Naive thymus-derived CD4-positive, alpha-beta T cell (primary cell): ENCODE measurements at places on chromosomes 4 and X. TPM values are rescaled to one million over a fixed set of nuclear protein-coding genes. Genes with fewer than 3 reads are reported as not detected.

DNA sequence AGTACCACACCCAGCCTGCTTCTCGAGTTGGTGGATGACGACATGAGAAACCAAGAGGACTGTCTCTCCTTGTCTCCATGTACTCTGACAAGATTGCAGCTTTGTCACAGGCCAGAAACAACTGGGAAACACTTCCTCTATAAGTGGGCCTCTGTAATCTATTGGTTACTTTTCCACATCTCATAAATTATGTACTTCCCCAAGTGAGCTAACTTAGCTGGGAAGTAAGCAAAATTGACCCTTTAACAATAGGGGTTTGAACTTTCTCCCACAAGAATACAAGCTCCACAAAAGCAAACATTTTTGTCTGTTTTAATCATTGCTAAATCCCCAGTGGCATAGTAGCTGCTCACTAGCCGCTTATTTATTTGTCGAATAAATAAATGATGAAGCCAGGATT, 14.1 kb upstream of the USO1 start:
- H3K4me1 ChIP-seq: no peaks in the 10 kb centered on the region
- no peak for DNase-seq
- no peak overlapping the region for H3K4me3 ChIP-seq

- H3K27ac ChIP-seq: no peak overlapping the region
- H3K4me3 ChIP-seq: no peak overlapping the region
- no peaks in the 10 kb centered on the region for H3K4me1 ChIP-seq
- H3K36me3 ChIP-seq: no peaks in the 10 kb centered on the region
- DNase-seq: no peak
These were observed 213.4 kb upstream of the LNX1 start for GRCh38 chr4:53804719-53805118.

DNA sequence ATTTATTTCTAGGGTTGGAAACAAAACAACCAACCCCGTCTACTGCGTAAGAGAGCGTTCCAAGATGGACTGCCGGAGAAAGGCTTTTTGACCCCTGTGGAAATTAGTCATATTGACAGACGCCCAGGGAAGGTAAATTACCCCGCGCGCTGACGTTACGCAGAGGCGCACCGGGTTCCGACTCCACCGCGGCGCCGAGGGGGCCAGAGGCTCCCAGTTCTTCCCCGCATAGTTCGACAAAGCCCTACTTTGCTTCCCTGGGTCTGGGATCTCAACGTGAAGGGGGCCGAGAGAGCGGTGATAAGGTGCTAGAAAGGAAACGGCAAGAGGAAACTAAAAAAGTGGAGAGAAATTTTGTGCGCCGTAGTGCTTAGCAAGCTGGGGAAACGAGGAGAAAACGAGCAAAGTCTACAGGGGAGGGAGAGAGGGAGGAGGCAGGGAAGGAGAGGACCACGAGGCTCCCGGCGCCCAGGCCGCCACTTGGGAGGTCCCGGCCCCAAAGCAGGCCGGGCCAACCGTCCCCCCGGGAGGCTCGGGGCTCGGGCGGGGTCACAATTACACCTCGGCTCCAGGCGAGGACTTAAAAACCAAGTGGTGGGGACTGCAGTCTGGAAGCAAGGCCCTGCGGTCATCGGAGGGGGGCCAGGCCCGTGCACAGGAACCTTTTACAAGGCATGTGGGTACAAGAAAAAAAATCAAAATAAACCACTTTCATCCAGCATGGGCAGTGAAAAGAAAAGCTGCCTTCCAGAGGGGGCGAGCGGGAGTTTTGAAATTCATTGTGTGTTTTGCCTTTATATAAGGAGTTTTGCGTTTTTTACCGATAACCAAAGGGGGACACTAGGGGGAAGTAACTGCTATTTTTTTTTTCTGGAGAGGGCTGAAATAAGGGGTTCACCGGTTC, 13.2 kb downstream of the HAND2 start:
- H3K4me1 ChIP-seq: peaks cover 1% of the 10 kb centered on the region
- DNase-seq: no peak
- H3K4me3 ChIP-seq: no peak overlapping the region
- H3K36me3 ChIP-seq: no peaks in the 10 kb centered on the region

DNA sequence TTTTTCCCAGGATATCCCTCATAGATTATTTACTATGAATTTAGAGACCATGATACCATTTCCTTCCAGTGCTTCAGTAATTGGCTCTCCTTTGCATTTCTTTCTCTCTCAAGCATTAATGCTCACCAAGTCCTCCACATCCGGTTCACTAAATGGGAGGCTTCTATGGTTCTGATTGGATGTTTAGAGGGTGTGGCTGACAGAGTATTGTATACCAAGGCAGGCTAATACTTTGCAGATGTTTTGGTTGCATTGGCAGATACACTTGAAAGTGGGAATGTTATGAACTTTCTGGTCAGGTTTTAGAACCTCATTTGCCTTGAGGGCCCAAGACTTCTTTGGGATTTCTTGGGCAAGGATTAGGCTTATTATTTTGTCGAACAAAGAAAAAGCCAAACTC, 24.2 kb downstream of the CBLL2 start:
- no peaks in the 10 kb centered on the region for H3K4me1 ChIP-seq
- H3K4me3 ChIP-seq: no peak overlapping the region
- DNase-seq: no peak
- H3K27ac ChIP-seq: no peak overlapping the region
- no peaks in the 10 kb centered on the region for H3K27me3 ChIP-seq

- no peaks in the 10 kb centered on the region for H3K27me3 ChIP-seq
- no peaks in the 10 kb centered on the region for H3K4me1 ChIP-seq
- DNase-seq: no peak
- no peaks in the 10 kb centered on the region for H3K36me3 ChIP-seq
- H3K27ac ChIP-seq: no peak overlapping the region
These were observed 14.6 kb downstream of the HDX start for GRCh38 chrX:84487365-84488353.

DNA sequence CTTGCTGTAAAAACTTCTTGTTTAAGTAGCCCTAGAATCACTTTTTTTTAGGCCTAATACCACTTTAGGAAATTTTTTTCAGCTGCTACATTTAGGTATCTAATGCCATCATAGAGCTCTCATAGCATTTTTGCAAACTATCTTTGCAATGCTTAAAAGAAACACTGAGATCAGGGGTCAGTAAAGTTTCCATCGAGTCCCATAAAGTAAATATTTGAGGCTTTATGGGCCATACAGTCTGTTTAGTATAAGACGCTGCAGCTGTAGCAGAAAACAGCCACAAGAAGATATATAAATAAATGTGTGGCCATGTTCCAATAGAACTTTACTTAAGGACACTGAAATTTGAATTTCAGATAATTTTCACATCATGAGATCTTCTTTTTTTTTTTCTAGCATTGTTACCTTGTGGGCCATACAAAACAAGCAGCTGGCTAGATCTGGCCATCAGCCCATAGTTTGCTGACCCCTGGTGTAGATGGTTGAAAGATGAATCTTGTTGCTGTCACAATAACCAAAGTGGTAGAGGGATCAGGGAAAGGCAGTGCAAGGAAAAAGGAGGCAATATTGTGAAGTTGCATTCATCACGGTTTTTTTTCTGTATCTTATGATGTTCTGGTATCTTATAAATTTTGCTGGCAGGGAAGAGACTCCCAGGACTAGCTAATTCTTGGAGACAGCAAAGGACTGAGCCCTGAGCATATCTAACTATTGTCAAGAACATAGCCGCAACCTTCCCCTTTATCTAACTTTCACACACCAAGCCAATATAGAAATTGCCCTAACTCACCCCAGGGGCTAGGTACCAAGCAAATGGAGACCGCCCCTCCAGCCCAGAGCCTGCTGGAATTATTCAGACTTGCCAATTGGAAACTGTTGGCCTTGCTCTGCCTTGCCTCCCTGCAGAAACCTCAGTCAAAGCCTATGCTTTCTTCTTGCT, 46.6 kb downstream of the RASGEF1B start:
- H3K4me3 ChIP-seq: no peak overlapping the region
- DNase-seq: no peak
- no peaks in the 10 kb centered on the region for H3K27me3 ChIP-seq
- no peaks in the 10 kb centered on the region for H3K36me3 ChIP-seq
- H3K4me1 ChIP-seq: no peaks in the 10 kb centered on the region

Gene LDB2
- total RNA-seq: not detected

Gene SLC49A3
- 3.8 TPM for total RNA-seq
